ENCODE measurements at places on chromosomes 3 and 15.

- DNase-seq = no peak
Measured at GRCh38 chr15:78040653-78041244, 36.8 kb downstream of the TBC1D2B start.

DNA sequence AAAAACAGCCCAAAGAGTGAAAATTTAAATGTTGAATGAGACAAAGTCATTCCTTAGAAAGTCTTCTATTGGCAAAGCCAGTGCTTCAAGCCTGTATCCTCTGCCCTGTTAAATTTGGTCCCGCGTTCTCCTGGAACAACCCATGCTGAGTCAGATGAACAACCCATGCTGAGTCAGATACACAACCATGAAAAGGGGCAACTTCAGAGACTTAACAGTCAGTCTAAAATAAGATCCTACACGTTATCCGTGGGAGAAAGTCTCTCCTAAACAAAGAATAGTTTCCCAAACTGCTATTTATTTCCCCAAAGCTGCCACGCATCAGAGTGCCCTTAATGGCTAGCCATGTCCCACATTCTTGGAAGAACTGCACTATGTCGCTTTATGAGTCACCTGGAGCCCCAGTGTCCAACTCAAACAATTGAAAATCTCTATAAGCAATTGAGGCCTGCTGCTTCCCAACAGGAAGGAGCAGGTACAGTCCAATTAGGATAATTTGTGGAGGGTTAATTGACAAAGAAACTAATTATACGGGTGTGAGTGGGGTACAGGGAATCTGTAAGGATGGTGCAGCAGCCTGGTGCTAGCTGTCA lies 66.1 kb downstream of the WHAMM start:
- DNase-seq = no peak

- no peak for DNase-seq
Measured at GRCh38 chr3:157785102-157785826, 282.0 kb upstream of the VEPH1 start.

- no peak for DNase-seq
Measured at GRCh38 chr3:147304756-147305155, 101.6 kb downstream of the ZIC4 start.

- DNase-seq = no peak
Measured at GRCh38 chr15:25877681-25878080, 14.6 kb upstream of the ATP10A start.

- no peak for DNase-seq
Measured at GRCh38 chr3:34260271-34261000, 462.0 kb downstream of the PDCD6IP start.

DNA sequence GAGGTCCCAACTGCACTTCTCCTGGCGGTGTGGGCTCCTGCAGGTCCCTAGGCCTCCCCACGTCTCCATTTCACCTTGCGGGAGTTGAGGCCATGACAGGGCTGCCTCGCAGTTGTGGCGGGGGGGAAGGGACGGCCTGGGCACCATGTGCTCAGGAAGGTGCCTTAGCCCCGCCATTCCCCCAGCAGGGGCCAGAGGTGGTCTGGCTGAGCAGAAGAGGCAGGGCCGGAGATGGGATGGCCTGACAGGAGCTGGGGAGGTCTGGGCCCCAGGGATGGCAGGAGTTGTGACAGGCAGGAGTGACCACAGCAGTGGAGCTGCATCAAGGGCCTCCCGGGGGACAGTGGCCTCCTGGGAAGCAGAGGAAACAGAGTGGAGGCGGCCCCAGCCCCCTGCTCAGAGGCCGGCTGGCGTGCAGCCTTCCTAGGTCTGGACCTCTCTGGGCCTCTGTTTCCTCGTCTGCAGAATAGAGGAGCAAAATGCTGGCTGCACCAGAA lies 18.7 kb upstream of the KLF15 start:
- DNase-seq = no peak

- DNase-seq = no peak
Measured at GRCh38 chr3:87206070-87206469, 21.0 kb upstream of the CHMP2B start.

- DNase-seq = no peak
Measured at GRCh38 chr15:55993804-55994560, 570 bp upstream of the NEDD4 start.

- no peak for DNase-seq
Measured at GRCh38 chr3:49257187-49257586, 19.8 kb downstream of the C3orf62 start.

- no peak for DNase-seq
Measured at GRCh38 chr15:43922021-43922420, 95.2 kb downstream of the WDR76 start.

DNA sequence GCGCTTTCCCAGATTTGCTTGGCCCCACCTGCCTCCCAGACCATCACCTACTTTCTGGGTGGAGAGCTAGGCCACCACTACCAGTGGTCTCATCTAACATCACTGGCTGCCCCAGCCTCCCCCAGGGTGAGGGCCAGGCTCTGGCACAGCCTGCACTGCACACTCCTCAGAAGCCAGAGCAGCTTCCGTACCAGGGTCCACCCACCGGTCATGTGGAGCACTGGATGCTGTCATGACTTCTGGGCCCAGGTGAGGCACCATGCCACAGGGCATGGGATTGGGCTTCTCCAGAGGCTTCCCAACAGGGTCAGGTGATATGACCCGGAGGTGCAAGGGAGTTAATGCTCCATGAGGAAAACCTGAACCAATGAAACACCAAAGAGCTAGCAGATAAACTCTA lies 14.0 kb downstream of the MEGF11 start:
- DNase-seq = no peak

DNA sequence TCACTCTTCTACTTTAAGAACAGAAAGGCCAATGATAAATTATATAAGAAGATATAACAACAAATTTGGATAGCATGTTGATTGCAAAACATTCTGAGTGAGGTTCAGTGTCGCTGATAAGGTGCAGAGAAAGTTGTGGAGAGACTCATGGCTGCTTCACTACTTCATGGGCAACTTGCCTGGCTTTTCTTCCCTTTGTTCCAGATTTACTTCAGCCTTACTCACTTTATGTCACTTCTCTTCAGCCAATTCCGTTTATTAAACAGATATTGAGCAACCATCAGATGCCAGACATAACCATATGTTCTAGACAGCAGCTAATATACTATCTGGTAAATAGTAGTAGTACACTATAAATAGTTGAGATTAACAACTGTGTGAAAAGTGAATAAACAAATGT lies 150.0 kb upstream of the CHL1 start:
- DNase-seq = no peak

- no peak for DNase-seq
Measured at GRCh38 chr15:68335655-68336054, 58.1 kb downstream of the FEM1B start.

GRCh38 chr15:57198654-57199291 lies 177.5 kb upstream of the CGNL1 start:
- peak; percentile 69 for DNase-seq

Measured in NCI-H748 treated with DMSO at 0.1 percent for 48 hours (cell line).